Activated effector memory CD4-positive, alpha-beta T cell treated with Interleukin-2 at 50 U/mL for 16 hours (primary cell): ENCODE measurements at places on chromosomes 5 and 9.

DNA sequence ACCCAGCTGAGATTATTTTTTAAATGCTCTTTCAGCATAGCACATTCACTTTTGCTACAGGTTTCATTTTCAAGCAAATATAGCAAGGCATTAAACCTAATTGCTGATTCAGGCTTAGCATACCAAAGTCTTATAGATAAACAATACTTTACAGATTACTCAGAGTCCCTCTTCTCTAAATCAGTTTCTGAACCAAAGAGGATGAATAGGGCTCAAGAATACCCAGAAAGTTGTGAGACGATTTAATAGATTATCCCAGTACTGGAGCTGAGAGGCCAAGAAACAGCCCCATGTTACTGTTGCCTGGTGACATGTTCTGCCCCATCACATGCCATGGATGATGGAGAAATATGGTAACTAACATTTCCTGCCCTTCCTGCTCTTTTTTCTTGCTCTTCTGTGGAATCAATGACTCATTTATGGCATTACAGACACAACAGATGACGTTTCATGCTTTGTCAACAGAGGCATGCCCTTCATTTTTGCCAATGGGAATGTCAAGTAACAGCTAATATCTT lies 18.1 kb upstream of the SSBP2 start:
- no peak for DNase-seq

DNA sequence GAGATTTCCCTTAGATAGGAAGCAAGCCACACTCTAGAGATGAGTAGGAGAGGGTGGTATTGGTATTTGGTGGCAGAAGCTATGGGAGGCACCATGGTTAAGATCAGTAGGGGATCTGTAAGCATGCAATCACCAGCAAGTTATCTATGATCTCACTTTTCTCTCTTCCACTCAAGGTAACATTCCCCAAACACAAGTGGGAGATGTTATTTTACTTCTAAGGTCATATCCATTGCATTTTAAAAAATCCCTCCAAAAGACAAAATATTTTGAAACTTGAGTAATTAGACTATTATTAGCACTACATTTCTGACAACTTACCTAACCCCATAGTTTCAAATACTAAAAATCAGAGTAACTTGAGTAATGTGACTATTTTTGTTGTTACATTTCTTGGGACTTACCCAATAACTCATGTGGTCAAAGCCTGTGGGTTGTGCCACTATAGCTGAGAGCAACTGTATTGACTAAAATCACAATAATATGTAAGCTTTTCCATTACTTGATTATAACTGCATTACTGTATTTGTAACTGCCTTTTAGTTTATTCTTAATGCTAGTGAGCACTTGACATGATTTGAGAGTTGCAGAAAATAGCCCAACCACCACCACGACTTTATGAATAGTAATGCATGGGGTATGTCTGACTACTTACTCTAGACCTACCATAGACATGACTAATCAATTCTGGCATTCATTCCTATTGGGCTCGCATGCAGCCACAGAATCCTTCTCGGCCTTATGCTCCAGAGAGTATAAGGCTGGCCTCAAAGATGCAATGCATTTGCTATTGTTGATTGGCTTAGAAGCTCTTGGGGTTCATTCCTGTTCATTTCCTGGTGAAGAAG lies 264.7 kb downstream of the TRIM32 start:
- no peak for DNase-seq

- no peak for DNase-seq
These were observed 399.7 kb downstream of the TLE1 start for GRCh38 chr9:81289622-81290021.

DNA sequence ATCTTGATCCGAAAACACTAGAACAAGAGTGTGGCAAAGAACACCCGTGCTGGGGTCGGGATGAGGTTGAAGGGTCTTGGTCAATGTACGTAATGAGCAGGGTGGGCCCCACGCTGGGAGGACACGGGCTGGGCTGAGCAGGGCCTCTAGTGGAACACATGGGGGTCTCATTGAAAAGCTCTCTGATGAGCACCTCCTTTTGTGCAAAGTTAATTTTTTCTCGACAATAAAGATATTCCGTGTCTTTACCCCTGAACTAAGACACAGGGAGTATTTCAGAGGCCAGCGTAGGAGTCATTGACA lies 8.0 kb downstream of the UCK1 start:
- DNase-seq: no peak

- DNase-seq: no peak
These were observed 28.3 kb upstream of the CRB2 start for GRCh38 chr9:123327697-123328100.

- no peak for DNase-seq
These were observed 428.7 kb downstream of the ISL1 start for GRCh38 chr5:51811883-51812471.

DNA sequence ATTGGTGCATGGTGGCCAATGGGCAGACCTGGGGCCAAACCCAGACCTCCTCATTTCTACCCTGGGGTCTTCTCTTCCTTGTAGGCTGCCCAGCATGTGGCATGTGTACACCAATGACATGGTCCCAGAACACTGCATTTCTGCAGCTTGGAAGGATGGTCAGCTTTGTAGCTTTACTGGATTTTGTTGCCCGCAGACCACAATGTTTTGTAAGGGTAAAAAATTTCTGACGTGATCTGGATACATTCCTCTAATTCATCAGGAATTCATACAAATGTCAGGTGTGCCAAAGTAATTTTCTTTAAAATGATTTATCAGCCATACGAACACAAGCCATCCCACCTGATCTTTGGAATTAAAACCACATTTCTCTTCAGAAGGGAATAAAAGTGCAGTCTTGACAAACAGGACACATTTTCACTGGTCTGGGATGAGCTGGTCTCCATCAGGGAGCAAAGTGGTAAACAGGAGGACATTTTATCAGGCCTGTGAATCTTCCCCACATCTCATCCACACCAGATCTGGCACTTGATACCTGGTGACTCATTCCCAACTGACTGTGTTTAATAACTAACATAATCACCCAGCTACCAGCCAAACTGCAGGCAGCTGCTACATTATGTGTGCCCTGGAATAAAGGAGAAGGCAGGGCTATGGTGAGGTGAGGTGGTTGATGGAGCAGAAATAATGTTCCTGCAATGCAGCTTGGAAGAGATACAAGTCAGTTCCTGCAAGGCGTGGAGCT lies 103.9 kb downstream of the SPOCK1 start:
- DNase-seq: no peak

DNA sequence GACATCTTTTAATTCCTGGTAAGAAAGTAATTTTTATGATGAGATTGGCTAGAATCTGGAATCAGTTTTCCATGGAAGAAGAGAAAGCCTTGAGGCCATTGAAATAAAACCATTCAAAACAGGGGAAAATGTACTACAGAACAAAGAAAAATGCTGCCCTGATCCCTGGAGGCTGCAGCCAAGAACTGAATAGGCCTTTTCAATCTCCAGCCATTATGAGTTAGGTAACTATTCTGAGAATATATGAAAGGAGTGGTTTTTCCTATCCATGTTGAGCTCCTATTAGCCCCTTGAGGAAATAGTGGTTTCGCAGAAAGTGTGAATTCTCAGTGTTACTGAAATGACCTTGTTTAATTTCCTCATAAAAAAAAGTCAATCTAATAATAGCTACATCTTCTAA lies 408.5 kb upstream of the GRAMD2B start:
- DNase-seq: no peak

GRCh38 chr5:89047571-89047970 lies 164.6 kb upstream of the MEF2C start:
- DNase-seq: no peak

GRCh38 chr5:114360816-114361723 lies 800 bp upstream of the KCNN2 start:
- DNase-seq: no peak

DNA sequence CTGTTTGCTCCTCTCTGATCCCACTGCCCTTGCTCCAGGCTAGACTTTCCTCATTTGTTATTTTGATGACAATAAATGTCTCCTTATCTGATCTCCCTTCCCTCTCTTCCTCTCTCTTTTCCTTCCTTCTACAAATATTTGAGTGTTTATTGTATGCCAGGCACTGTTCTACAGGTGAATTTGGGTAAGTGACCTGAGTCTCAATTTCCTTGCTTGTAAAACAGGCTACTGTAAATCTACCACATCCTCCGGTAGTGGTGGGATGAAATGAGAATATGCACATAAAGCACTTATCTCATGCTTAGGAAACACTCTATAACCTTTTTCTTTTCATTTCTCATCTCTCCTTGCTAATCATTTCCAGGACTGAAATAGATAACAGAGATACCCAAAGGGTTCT lies 86.4 kb downstream of the HMHB1 start:
- no peak for DNase-seq

DNA sequence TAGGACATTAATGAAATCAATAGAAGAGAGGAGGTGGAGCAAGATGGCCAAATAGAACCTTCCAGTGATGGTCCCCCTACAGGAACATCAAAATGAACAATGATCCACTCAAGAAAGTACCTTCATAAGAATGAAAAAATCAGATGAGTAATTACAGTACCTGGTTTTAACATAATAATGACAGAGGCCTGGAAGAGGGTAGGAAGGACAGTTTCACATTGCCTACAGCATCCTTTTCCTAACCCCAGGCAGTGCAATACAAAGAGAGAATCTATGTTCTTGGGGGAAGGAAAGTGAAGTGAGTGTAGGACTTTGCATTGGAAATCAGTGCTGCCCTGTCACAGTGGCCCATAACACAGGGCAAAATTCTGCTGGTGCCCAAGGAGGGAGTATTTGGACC lies 81.2 kb upstream of the SPTLC1 start:
- no peak for DNase-seq

DNA sequence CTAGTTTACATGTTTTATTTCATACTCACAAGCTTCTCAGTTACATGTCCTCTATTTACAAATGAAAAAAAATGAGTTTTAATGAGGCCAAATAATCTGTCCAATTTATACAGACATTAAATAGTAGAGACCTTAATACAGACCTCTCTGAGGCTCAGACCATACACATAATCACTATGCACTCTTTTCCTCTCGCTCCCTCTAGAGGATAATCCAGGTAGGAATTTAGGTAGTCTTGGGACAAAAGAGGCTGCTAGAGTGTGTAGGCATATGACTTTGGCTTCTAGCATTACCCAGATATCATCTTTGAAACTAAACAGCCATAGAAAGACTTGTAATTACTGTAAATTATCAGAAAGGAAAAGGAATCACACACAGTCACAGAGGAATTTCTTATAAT lies 444.7 kb downstream of the HINT1 start:
- no peak for DNase-seq

DNA sequence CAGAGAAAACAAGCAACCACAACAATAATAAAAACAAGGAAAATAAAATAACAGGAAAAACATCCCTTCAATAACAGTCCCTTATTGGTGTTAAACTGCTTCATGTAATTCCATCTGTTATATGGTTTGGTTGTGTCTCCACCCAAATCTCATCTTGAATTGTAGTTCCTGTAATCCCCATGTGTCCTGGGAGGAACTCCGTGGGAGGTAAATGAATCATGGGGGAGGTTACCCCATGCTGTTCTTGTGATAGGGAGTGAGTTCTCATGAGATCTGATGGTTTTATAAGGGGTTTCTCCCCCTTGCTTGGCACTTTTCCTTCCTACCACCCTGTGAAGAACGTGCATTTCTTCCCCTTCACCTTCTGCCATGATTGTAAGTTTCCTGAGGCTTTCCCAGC lies 369.8 kb downstream of the TMEM232 start:
- no peak for DNase-seq

GRCh38 chr9:137570566-137570965 lies 8.2 kb downstream of the DPH7 start:
- no peak for DNase-seq
